ENCODE measurements at places on chromosomes 6 and 20.
A peak's percentile ranks its signal among the peaks of the same experiment; 100 is the strongest.

DNA sequence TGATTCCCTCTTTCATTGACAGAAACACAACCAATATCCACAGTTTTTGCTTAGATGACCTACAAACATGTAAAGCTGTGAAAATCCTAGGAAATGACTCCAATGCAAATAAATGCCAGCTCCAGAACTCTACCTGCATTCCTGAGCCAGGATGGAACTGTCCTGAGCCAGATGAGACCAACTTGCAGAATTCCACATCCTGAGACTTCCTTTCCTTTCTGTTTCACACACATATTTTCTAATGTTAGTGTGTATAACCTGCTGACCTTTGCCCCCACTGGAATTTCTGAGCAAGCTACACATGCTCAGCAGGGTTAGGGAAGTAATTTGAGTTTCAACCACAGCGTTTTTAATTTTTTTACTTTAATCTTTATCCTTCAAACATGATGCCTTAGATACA lies 69.6 kb upstream of the ADGRF1 start:
- peak; percentile 44 for DNase-seq

DNA sequence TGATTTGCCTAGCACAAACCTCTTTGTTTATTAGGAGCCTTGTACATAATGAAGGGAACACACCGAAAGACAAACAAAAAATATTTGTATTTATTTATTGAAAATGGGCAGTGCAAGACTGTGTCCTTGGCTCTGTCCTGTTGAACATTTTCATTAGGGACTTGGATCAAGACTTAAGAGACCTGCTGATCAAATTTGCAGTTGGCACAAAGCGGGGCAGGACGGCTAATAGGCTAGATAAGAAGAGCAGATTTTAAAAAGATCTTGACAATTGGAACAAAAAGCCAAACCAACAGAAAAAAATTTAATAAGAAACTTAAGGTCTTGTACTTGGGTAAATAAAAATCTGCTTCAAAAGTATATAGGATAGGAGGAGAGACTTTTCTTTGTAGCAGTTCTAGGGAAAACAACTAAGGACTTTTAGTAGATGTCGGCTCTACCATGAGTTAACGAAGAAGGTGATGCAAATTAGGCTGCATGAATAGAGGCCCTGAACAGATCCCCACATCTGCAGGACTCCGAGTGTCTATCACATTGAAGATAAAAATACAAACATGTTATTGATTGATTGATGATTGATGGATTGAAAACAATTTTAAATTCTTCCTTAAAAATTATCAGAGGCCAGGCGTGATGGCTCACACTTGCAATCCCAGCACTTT lies 124.1 kb upstream of the SPACA1 start:
- DNase-seq = no peak

DNA sequence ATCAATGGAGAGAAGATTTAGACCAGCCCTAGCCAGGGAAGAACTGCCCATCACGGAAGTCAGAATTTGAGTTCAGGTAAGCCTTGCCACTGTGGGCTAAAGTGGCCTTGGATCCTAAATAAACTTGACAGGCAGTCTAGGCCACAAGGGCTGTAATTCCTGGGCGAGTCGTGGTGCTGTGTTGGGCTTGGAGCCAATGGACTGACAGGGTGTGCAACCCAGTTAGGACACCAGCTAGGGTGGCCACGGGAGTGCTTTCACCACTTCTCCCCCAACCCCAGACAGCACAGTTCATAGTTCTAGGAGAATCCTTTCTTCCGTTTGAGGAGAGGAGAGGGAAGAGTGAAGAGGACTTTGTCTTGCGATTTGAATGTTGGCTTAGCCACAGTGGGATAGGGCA lies 422.4 kb downstream of the DOK5 start:
- DNase-seq = no peak

GRCh38 chr6:148451690-148452089 lies 109.1 kb downstream of the SASH1 start:
- DNase-seq = peak; percentile 34

- DNase-seq = no peak
Observed at GRCh38 chr6:42509765-42510164, 54.1 kb upstream of the UBR2 start.

DNA sequence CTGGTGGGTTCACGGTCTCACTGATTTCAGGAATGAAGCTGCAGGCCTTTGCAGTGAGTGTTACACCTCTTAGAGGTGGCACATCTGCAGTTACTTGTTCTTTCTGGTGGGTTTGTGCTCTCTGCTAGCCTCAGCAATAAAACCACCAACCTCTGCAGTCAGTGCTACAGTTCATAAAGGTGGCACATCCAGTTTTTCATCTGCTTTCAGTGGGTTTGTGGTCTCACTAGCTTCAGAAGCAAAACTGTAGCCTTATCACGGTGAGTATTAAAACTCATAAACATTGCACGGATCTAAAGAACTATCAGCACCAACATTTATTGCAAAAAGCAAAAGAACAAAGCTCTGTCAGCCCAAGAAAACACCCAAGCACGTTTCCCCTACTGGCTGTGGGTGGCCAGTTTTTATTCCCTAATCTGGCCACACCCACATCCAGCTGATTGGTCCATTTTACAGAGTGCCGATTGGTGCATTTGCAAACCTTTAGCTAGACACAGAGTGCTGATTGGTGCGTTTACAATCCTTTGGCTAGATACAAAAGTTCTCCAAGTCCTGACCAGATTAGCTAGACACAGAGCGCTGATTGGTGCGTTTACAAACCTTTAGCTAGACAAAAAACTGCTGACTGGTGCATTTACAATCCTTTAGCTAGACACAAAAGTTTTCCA lies 3.4 kb upstream of the TMEM14C start:
- peak; percentile 13 for DNase-seq

- no peak for DNase-seq
Observed at GRCh38 chr6:134046054-134046453, 6.4 kb downstream of the SLC2A12 start.

GRCh38 chr6:10310826-10311225 lies 104.0 kb downstream of the TFAP2A start:
- DNase-seq = no peak

Data from cardiac fibroblast (primary cell).